ENCODE measurements at places on chromosomes 2 and 18.

- no peak for DNase-seq
Measured at GRCh38 chr2:139000131-139000785, 220.1 kb upstream of the NXPH2 start.

- no peak for DNase-seq
Measured at GRCh38 chr2:173996766-173997165, 31.6 kb upstream of the SP3 start.

- no peak for DNase-seq
Measured at GRCh38 chr2:214587442-214587841, 176.6 kb downstream of the VWC2L start.

DNA sequence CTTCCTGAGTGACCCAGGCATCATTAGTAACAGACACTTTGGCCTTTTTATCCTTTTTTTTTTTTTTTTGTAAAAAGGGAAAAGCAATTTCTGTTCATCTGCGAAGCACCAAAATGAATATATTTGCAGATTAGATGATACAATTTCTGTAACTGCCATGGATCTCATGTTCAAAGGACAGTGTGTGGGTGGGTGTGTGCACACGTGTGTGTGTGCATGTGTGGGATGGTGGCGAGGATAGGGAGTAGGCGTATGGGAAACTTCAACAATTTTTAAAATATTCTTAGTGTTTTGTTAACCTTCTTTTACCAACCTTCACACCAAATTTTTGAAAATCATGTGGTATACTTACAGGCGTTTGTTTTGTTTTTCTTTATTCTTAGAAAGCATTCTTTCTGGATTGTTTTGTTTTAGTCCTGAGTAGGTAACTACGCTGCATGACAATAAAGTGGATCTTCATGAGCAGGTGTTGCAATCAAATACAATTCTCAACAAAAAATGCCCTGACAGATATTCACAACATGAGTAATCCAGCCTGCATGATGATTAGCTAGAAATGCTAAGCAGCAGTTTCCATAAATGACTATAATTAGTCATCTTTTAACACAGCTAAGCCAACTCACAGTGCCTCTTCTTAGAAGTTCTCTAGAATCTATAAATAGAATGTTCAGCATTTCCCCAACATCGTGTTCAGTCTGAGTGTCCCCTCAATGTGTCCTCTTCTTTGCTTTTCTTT is 53.5 kb upstream of the RMDN2 start:
- DNase-seq, result no peak

DNA sequence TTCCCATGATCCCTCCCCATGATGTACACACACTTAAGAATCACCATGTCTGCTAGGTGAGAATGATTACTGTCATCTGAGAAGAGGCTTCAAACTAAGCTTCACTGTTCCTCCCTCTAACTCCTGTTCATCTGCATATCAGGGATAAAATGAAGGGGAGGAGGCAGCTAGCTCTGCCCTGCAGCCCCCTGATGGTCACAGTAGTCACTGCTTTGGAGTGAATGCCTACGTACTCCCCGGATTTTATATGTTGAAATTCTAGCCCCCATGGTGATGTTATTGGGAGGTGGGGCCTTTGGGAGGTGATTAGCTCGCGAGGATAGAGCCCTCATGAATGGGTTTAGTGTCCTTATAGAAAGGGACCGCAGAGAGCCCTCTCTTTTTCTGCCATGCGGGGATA is 156.4 kb downstream of the NCKAP5 start:
- no peak for DNase-seq

- no peak for DNase-seq
Measured at GRCh38 chr2:163733301-163733938, 2.4 kb downstream of the FIGN start.

- DNase-seq, result no peak
Measured at GRCh38 chr2:36727550-36727949, 31.0 kb downstream of the VIT start.

GRCh38 chr2:234015861-234016260 is 34.6 kb upstream of the SPP2 start:
- no peak for DNase-seq

DNA sequence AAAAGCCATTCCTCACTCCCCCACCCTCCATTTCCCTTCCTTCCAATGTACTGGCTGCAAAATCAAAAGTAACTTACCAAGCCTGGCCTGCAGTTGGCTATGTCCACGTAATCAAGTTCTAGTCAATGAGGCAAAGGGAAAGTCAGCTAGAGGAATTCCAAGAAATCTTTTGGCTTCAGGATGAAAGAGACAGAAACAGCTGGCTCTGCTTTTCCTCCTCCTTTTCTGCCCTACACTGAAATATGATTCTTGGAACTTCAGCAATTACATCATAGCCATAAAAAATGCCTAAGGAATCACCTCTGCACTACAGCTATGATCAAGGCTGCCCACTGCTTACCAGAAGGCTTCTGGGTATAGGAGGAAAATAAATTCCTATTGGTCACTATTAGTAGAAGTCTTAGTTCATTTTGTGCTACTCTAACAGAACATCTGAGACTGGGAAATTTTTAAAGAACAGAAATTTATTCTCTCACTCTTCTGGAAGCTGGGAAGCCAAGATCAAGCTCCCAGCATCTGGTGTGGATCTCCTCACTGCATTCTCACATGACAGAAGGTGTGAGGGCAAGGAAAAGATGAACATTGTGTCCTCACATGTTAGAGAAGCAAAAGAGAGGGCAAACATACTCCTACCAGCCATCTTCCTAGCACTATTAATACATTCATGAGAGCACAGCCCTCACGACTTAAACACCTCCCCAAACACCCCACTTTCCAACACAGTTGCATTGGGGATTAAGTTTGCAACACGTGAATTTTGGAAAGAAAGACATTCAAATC is 219.9 kb downstream of the TMX3 start:
- no peak for DNase-seq

GRCh38 chr18:51952844-51953243 is 387.2 kb upstream of the DCC start:
- DNase-seq, result no peak

DNA sequence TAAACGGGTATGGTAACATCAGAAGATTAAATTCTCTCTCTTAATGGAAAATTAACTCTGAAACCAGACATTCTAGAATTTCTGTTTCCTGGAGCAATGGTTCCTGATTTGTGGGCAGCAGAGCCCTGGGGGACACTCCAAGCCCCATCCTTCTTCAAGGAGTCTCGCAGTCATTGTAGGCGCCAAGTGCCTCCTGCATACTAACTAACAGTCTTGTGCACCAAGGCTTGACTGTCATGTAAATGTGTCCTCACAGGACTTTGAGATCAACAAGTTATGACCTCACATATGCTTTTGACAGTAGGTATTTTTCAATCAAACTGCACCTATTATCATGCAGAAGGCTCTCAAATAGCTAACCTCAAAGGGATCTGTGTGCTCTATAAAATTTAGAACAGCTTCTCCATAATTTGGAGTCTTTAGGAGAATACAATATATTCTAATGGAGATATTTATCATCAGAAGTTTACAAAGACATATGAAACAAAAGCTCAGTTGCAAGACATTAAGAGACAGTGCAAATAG is 52.1 kb upstream of the COPS8 start:
- DNase-seq, result no peak

- no peak for DNase-seq
Measured at GRCh38 chr2:74584088-74584645, 29.6 kb downstream of the DOK1 start.

DNA sequence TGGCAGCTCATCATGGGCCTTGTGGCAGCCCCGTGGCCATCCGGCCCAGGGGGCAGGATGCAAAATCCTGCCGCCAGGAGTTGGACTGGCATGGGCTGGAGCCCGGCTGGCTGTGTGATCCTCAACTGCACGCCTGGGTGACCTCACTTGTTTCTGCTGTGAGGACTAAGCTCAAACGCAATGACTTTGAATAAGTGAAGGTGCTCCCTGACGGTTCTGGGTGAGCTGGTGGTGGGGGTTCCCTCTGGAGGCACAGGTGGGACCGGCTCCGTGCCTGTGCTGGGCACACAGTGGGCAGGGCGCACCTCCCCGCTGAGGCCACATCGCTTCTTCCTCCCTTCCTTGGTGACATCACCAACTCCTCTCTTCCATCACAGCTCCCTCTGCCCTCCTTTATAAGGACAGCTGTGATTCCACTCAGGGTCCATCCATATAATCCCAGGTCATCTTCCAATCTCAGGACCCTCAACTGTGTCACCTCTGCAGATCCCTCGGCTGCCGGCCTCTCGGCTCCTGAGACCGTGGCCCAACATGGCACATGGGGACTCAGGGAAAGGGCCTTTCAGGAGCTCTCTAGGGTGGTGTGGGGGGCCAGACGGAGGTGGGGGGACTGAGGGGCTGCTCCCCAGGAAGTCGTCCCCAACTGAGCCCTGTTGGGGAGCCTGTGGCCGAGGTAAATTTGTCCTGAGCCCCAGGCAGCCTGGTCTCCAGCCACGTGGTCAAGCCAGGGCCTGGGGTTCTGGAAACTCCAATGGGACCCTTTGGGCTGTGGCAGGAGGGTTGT is 75.5 kb upstream of the ODC1 start:
- no peak for DNase-seq

Data from NCI-H345 (cell line).